T47D (cell line): ENCODE measurements at places on chromosomes 12 and 14.

DNA sequence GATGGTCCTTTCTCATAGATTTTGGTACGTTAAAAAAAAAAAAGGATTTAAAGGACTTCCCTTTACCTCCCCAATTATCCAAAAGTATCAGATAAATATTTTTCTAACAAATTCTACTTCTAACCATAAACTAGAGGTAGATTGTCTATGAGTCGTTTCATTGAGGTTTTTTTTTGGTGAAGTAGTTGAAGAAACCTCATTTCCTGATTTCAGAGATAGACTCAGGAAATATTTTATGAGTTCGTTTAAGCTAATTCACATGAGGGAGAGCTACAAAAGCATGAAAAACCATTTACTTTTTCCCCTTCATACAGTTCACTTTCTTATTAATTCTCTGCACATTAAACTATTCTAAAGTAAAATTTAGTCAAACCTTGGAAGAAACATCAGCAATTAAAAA lies 112.5 kb downstream of the RALGAPA1 start:
- DNase-seq = no peak

DNA sequence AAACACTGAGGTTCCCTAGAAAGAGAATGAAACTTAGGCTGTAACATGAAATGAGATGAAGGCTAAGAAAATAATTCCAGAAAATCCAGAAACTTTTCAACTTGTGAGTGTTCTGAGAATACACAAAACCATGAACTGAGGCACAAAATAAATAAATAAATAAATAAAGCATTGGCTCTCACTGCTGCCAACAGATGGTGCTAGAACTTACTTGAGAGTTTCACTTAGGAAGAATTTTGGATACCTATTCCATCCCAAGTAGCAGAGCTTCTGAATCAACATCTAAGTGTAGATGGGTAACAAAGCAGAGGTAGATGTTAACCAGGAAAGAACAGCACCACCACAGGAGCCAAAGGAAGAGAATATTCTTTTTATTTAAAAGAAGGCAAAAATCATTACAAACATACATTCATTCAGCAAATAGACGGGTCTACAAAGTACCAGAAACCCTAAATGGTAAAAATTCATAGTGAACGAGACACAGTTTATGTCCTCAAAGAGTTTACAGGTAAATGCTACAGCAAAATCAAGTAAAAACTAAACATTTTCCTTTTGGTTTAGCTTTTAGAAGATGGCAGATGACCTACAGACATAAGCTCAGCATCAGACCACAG lies 16.7 kb downstream of the EPS8 start:
- DNase-seq = no peak

DNA sequence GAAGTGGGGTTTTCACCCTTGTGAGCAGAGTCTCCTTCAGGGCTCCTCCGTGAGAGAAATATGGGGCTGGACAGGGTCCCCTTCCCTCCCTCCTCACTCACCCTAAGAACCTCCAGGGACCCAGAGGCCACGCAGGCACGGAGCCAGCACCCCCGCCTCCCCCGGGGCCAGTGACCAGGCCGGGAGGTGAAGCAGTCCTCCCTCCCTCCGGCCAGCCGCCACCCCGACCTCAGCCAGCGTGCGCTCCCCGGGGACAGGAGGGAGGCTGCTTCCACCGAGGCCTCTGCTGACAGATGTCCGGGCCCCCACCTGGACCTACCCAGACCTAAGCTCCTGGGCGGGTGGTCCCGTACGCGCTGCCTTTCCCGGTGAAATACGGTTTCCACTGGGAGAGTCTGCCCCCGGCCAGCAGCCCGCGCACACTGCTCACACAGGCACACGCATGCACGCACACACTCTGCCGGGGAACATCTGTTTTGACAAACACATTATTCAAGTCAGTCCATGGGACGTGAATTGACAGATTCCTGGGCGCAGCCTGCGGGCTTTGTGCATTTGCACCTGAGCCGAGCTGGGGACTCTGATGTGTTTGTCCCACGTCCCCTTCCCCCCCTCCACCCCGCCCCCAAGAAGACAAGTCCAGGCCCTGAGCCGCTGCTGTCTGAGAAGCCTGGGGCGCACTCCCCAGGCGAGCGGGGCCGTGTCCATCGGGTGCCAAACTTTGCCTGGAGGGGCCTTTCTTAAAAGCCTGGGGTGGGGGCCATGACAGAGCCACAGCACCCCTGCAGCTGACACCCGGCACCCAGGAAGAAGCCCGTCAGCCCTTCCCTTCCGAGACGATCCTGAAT lies 725 bp downstream of the RIMBP2 start:
- no peak for DNase-seq

GRCh38 chr14:61752626-61753025 lies 9.6 kb upstream of the SNAPC1 start:
- no peak for DNase-seq

DNA sequence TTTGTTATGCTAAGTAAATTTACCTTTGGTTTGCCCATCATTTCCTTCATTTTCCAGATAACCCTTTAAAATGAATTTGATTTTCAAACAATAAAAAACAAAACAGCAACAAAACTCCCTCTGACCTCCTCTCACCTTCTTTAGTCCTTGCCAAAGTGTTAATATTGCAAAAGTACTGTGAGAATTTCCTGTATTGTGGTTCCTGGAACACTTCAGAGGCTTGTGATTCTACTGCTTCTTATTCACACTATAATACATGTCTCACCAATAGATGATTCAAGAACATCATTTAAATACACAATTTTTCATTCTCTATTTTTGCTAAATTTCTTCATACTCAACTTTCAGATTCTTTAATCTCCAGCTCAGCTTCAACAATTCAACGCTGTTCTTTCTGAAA lies at the start of gene KLRD1:
TSS of gene KLRD1 (plus strand) at position 241 of the 400 bp plus-strand sequence. CDS start 208 bp downstream, outside the sequence.
- DNase-seq = no peak

- DNase-seq = no peak
Measured at GRCh38 chr12:4587108-4587507, 25.1 kb downstream of the DYRK4 start.

DNA sequence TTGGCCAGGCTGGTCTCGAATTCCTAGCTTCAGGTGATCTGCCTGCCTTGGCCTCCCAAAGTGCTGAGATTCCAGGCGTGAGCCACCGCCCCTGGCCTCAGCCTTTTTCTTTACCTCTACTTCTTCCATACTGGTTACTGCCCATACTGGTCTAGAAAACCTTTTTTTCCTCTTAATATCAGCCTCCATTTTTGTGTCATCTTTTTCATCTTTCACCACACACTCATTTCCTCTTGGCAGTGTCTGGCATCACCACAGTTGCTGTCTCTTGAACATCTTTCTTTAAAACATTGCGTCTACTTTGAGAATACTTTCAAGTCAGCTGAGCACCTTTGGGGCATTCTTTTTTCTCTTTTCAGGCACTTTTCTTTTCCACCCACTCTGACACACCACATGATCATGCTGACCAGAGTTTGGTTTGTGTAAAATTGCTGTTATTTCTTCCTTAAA lies 32.7 kb downstream of the DDX47 start:
- DNase-seq = no peak

GRCh38 chr12:98653866-98654493 lies 8.9 kb downstream of the APAF1 start:
- DNase-seq = peak; percentile 78

DNA sequence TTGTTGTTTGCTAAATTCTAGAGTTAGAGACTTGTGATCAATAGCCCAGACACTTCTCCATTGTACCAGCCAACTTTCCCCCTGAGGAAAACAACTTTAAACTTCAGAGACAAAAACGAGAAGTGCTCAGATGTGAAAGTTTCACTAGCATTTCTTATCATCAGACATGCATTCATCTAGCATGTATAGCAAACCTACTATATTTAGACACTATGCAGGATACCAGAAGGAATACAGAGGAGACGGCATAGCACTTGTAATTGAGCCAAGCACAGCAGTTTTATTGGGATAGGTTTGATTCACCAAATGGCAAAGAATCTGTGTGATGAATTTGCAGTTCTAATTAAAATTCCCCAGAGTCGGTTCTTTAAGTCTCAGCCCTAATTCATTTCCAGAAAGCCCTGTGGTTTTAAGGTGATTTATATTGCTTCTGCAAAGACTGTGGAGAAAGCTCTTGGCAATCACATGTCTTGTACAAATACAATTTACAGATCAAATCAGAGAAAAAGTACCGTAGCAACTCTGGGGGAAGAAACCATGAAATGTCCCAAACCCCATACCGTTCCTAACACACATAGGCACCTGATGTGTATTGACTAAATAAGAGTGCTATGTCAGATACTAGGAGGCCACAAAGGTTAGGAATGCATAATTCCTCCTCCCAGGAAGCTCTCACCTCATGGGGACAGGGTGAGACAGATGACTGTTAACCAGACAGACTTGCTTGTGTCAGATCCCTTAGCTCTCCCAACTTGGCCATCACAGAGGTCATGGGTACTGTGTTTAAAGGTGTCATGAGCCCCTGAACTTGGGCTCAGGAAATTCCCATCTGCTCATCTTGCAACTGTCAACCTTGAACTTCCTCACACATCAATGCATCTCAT lies 69.6 kb upstream of the KRAS start:
- DNase-seq = no peak

DNA sequence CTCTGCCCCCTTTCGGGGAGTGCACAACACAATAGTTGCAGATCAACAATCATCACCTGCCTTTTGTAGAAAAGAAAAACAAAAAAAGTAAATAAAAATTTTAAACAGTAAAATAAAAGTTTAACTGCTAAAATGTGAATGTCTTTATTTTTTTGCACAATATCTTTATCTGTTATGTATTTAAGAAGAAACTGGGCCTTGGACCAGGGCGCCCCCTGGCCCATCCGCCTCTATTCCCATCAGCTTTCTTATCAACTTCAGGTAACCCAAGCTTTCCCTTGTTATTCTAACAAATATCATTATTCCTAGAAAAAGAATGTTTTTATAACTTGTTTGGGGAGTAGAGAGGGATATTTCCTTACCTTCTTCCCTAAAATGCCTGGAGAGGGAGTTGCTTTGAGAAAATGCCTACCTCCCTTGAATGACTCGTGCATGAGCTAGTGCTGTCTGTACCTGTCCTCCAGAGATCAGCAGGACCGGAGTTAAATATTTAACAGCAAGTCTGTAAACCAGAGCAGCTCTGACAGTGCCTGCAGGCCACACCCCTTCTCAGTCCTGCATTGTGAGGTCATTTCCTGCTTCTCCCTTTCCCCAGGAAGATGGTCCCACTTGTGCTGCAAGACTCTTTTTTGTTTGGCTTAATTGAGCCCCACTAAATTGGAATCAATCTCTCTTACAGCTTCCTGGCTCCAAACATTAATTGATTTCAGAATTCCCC lies 192.8 kb upstream of the RGS6 start:
- DNase-seq = no peak

DNA sequence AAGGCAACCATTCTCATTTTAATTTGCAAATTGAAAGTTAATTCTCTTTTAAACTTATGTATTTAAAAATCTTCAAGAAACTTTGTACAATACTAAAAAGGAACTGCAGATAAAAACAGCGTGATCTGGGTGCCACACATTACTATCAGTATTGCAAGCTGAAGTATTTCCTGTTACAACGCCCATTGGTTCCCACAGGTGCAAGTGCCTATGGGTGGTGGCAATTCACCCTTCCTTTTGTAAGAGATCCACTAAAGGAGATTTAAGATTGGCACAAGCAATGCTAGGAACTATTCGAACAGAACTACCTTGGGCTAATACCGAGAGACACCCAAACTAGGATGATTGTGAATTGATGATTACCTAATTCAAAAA lies 13.2 kb downstream of the TAOK3 start:
- no peak for DNase-seq

DNA sequence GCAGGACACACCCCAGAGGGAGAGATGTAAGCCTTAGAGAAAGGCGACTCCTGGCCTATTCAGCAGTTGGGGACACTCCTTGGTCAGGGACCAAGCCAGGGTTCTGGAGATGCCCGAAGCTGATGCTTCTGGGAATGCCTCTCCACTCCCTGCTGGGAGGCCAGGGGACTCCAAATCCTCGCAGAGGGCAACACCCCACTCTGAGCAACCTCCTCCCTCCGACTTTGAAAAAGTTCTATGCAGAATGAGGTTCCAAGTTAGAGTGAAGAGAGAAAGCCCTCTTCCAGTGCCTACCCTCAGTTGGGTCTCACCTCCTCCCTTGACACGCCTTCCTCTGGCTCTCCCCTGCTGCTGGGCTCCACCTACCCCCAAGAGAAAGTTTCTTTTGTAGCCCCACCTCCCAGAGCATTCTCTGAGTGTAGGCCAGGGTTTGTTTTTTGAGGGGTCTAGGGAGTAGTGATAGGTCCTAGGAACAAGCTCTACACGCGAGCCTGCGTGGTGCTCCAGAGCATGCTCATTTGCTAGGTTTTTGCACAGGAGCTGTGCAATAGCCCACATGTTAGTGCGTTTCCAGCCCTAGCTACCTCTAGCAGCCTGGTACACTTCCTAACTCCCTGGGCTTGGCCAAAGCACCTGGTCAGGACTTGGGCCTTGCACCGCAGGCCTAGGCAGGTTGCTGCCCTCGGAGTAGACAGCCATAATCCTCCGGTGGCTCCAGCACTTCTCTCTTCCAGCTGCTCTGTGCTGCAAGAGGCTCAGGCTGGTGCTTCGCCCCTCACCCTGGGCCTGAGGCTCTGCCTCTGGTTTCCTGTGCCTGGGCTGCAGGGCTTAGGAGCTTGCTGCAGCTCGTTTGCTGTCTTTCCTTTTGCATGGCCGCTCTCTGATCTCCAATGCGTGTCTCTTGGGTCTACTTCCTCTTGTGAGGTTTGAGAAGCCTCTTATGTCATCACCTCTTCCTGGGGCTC lies 590 bp upstream of the CEBPE start:
- no peak for DNase-seq

- no peak for DNase-seq
Measured at GRCh38 chr12:124477107-124477915, 90.1 kb downstream of the NCOR2 start.

GRCh38 chr12:114668151-114668885 lies 15.7 kb downstream of the TBX3 start:
- DNase-seq = peak; percentile 88

GRCh38 chr14:35940291-35940690 lies 114.2 kb downstream of the BRMS1L start:
- no peak for DNase-seq

DNA sequence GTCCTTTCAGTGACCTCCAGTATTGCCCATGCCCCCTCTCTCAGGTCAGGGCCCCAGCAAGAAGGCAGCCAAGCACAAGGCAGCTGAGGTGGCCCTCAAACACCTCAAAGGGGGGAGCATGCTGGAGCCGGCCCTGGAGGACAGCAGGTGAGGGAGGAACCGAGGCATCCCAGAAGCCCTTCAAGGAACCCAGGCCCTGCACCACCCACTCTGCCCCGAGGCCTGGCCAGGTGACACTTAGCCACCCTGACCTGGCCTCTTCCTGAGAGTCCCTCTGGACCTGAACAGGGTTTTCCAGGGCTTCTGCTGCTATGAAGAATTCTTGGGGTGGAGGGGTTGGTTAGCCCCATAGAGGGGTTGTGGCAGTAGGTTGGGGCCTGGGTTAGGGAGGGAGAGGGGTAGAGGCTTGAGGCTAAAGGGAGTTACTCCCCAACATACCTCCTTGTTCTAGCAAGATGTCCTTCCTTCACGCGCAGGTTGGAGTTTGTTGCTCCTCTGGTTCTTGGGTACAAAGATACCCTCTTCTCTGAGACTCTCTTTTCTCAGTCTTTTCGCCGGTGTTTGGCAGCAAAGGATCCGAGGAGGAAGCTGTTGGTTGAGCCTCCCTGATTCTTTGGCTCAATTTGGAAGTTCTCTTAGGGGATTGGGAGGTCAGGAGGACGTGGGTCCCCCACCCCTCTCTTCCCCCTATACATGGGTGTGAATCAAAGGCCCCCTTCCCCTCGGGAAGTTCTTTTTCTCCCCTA lies 2.1 kb downstream of the TARBP2 start:
- no peak for DNase-seq
